ENCODE measurements at places on chromosomes 2 and 18.
A peak's percentile ranks its signal among the peaks of the same experiment; 100 is the strongest.

DNA sequence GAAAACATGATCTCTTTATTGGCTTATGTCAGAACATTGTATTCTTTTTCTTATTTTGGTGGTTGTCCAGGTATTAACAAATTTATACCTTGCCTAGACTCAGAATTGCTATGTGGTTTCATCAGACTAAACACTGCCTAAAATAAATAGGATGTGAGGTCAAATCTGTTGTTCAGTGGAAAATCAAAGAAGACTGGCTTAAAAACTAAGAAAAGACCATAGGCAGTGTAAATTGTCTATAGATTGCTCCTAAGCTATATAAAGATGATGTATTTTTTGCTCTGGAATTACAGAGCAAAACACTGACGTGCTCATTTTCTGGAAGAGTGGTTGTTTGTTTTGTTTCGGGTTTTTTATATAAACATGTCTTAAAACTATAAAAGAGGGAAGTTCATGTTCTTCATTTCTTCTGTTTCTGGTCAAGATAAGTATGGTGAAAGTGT lies 266.0 kb downstream of the ALPK2 start:
- DNase-seq: no peak

- no peak for DNase-seq
Observed at GRCh38 chr18:23020555-23021294, 87.6 kb downstream of the RBBP8 start.

DNA sequence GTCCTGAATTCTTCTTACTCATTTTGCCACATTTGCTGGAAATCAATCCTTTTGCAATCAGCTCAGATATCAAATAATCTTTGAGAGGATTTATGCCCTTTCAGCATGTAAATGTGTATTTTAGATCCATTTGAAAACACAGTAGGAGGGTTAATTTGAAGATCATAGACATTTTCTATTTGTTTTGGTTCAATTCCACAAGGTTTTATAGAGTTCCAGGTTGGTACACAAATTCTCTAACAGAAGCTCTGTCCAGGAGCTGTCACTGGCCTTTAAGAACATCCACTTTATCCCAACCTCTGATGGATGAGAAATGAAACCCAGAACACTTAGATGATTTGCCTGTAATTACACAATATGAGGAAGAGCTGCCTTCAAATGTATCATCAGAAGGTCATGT lies 157.3 kb upstream of the CHAC2 start:
- no peak for DNase-seq

DNA sequence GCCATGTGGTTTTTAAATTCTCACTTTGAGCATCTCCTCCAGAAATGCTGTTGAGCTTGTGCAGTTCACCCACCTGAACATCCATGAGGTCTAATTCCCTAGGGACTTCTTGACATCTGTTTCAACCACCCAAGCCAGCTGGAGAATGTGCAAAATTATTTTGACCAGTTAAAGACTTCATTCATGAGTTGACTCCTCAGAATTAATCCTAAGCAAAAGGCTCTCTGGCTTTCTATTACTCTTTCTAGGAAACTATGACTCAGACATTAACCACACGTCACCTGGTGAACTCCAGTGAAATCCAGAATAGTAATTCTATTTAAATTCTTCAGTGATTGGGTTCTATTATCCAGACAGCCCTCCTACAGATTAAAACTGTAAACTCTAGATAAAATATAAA lies 247.5 kb downstream of the NBAS start:
- DNase-seq: no peak

DNA sequence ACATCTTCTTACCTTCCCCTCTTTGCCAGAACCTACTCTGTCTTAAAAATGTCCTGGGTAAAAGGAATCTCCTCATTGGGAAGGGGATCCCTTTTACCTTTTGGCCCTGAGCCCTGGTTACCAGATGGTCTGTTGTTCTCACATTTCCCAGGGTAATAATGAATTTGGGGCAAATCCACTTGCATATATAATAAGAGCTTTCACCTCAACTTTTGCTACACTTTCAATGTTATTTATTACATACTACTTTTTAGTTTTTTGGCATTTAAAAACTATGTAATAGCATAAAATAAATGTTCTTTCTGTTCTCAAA lies 15.0 kb downstream of the CERS6 start:
- no peak for DNase-seq

GRCh38 chr2:54606393-54606958 lies 117.0 kb upstream of the EML6 start:
- peak; percentile 45 for DNase-seq

- no peak for DNase-seq
Observed at GRCh38 chr2:159116922-159117321, 148.5 kb downstream of the TANC1 start.

DNA sequence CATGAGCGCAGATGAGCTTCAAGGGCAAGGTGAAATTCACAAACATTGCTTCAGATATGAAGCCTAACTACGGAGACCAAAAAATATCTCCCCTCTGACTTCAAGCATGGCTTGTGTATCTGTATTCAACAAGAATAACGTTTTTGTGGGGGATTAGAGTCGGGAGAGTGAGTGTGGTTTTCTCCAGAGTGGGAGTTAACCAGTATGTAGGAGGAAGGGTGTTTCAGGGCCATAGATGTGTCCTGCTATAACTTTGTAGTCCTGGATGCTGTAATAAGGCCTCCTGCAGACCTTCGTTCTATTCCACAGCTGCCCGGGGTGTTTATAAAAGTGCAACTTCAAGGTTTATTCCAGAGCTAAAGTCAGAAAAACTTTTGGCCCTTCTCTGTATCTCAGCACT lies 12.9 kb upstream of the C2orf74 start:
- DNase-seq: no peak

GRCh38 chr2:128504246-128505149 lies 185.8 kb upstream of the HS6ST1 start:
- no peak for DNase-seq

GRCh38 chr2:201257956-201258665 lies 2.2 kb upstream of the CASP8 start:
- DNase-seq: peak; percentile 90

DNA sequence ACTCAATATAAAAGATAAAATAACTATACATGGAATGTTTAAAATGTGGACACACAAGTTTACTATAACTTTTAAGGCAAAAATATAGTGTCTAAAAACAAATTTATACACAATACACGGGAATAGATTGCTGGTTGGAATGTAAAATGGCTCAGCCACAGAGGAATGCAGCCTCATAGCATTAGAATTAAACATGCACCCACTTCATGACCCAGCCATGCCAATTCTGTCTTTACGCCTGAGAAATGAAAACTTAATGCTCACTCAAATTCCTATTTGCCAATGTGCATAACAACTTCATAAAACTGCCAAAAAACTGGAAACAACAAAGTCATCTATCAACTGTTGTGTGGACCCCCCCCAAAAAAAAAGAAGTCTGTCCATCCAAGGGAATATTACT lies 1006.6 kb upstream of the POU3F3 start:
- no peak for DNase-seq

DNA sequence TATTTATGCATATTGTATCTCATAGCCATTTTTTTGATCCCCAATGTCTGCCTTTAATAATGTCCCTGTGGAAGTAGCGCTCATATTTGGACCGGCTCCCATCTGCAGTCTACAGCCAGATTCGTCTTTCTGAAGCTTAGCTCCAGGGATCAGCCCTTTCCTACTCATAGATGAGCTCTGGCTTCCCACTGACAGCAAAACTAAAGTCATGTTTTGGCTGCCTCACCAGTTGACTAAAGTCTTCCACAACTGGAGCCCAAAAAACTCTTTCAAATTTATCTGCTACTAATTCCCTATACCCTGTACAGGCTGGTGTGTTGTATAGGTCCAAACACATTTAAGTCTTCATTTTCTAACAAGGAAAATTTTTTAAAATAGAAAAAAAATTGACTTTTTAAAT lies 294.2 kb upstream of the HNMT start:
- no peak for DNase-seq

DNA sequence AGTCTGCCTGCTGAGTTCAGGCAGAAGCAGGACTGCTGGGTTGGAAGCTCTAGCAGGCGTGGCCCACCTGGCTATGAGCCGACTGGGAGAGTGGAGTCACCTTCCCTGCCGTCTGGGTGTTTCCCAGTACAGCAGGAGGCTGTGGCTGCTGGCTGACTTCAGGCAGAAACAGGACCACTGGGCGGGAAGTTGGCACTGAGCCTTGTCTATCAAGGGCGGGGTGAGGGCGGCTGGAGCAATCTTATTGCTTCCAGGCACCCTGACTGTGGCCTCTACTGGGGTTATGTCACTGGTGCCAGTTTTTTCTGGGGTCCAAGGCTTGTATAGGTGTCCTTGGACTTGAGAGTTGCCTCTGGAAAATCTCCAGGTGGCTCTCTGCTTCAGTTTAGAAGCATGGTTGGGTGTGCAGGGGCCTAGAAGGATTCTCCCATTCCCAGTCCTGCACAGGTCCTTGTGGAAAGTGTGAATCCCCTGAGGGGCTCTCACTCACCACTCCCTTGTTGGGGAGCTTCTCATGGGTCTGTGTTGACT lies 30.5 kb downstream of the LTBP1 start:
- no peak for DNase-seq

DNA sequence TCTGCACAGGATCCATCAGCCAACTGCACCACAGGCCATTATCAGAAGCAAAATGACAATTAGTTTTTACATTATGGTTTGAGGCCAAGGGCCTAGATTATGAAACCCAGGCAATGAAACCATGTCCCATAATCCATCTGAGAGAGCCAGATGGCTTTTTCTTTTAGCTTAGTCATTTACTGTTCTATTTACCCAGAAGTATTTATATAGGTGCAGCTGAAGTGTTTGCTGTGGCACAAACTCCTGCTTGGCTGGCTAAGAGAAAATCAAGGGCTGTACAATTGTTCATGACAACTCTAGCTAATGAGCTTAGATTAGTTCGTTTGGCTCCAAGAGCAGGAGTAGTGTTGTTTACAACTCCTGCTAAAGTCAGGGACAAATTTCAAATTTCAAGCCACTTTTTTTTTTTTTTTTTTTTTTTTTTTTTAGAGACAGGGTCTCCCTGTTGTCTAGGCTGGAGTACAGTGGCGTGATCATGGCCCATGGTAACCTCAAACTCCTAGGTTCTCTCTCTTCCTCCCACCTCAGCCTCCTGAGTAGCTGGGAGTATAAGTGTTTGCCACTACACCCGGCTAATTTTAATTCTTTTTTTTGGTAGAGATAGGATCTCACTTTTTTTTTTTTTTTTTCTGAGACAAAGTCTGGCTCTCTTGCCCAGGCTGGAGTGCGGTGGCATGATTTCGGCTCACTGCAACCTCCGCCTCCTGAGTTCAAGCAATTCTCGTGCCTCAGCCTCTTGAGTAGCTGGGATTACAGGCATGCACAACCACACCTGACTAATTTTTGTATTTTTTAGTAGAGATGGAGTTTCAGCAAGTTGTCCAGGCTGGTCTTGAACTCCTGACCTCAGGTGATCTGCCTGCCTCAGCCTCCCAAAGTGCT lies 18.4 kb upstream of the REV1 start:
- DNase-seq: no peak

Data from stimulated activated naive CD8-positive, alpha-beta T cell treated with anti-CD3 and anti-CD28 coated beads, Interleukin-15, Interleukin-2, amounts not matched to agents 100 U/mL and 50 U/mL, for 24 hours (primary cell).